ENCODE measurements at places on chromosomes 11 and 22.

GRCh38 chr11:130157101-130157500, 2.5 kb upstream of the ST14 start:
- DNase-seq = no peak

DNA sequence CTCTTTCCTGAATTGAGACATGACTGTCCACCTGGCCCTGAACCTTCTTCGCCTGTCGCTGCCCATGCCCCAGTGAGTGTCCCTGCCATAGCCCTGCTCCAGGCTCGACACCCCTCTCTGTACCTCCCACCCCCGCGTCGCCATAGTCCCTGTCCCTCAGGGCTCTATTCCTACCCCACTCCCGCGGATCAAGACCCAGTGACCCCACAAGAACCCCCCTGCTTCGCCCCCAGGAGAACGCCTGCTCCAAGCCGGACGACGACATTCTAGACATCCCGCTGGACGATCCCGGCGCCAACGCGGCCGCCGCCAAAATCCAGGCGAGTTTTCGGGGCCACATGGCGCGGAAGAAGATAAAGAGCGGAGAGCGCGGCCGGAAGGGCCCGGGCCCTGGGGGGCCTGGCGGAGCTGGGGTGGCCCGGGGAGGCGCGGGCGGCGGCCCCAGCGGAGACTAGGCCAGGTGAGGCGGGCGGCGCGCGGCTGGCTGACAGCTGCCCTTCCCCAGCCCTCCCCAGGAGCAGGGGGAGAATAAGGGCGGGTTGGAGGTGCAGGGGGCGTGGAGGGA, 5.6 kb downstream of the NRGN start:
- no peak for DNase-seq

DNA sequence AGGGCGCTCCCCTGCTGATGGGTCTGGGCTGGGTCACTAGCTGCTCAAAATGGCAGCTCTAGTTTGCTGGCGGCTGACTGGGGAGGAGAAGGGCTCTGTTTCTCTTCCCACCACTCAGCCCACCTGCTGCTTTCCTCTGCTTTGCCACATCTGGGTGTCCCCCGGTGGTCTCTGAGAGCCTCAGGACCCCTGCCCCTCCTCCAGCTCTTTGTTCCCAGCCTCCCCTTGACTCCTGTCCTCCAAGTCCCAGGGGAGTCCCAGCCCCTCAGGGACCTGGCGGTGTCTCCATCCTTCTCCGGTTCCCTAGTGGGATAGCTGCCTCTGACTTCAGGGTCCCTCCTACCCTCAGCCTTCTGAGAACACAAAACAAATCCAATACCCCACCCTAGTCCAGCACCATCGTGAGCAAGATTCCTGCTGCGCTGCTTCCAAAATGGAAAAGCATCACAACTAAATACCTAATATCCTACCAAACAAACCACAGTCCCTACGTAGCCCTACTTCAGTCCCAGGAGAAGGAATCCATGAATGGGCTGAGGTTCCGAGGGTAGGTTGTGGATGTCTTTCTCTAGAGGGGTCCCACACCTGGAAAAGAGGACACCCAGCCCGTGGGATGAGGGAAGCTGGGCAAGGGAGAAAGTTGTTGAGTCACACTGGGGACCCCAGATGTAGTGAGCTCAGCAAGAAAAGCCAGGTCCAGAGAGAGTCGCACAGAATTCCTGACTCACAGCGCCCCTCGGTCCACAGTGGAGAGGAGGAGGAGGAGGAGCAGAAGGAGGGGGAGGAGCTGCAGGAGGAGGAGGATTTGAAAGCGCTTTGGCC, 45.0 kb upstream of the NNMT start:
- DNase-seq = no peak

DNA sequence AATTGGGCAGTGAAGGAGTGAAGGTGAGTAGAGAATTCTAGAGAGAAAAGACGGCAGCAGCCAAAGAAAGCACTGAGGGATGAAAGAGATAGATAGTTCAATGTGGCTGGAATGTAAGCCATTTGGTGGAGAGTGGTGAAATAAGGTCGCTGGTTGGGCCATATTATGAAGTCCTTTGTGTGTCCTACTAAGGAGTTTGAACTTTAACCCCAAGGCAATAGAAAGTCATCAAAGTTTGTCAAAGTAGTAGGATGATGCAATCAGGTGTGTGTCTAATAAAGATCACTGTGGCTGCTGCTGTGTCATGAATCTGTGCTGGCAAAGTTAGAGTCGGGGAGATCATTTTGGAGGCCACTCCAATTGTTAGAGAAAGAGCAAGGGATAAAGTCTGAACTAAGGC, 18.7 kb downstream of the RNF121 start:
- DNase-seq = no peak

DNA sequence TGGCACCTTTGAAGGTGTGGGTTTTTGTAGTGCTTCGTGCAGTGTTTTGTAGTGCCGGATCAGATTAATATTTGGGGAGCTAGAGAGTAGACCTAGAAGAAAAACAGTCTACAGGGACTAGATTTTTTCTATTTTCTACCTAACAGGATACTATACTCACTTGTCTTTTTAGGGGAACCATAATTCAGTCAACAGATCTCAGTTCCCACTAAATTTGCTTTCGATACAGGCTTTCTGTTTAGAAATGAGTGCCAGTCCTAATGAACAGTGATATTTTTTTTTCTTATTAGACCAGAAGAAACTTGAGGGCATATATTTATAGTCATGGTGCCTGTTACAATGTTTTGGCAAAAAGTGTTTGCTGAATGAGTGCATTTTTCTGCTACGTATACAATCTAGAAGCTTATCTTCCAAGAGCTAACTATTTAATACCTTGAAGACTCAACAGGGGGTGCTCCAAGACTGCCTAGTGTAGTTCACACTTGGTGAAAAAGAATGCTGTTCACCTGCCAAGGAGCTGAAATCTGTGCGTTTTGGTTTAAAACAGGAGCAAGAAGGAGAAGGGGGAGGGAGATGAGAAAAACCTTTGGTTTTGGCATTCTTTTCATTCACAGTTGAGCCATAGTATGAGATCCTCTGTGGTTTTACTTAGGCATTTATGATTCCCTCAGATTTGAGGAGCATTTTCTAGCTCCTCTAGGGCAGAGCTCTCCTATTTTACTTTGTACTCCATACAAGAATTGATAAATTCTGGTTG, 44.9 kb upstream of the VSTM5 start:
- DNase-seq = peak; percentile 54

DNA sequence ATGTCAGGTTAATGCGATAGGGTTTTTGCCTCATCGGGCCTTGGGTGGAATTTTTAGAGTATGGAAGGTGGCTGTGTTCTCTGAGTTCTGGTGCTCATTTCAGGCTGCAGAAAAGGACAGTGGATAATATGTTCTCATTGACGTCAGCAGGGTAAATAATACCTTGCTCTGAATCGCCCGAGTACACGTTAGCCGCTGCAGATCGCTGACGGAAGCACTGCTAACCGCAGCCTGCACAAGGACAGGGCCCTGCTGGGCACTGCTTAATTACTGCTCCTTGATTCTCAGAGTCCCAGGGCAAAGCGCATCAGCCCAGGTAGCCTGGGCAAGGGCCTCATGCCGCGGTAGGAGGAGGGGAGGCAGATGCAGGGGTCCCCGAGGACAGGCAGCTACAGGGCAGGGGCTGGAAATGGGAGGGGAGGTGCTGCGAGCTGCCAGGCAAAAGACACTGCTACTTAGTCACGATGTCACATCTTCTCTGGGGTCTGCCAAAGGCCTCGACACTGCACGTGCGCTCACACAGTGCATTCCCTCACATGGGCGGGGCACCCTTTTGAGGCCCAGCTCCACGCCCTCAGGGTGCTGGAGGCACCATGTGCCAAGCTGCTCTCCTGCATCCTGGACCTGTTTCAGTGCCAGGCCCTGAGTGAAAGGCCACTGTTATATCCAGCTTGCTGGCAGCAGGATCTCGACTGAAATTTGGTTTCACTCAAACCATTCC, 35.2 kb downstream of the PPP2R1B start:
- no peak for DNase-seq
